ENCODE measurements at places on chromosomes 6 and 20. TPM values are rescaled to one million over a fixed set of nuclear protein-coding genes. Genes with fewer than 3 reads are reported as not detected.

GRCh38 chr6:45619211-45619760 is 241.6 kb upstream of the SUPT3H start:
- DNase-seq, result no peak

DNA sequence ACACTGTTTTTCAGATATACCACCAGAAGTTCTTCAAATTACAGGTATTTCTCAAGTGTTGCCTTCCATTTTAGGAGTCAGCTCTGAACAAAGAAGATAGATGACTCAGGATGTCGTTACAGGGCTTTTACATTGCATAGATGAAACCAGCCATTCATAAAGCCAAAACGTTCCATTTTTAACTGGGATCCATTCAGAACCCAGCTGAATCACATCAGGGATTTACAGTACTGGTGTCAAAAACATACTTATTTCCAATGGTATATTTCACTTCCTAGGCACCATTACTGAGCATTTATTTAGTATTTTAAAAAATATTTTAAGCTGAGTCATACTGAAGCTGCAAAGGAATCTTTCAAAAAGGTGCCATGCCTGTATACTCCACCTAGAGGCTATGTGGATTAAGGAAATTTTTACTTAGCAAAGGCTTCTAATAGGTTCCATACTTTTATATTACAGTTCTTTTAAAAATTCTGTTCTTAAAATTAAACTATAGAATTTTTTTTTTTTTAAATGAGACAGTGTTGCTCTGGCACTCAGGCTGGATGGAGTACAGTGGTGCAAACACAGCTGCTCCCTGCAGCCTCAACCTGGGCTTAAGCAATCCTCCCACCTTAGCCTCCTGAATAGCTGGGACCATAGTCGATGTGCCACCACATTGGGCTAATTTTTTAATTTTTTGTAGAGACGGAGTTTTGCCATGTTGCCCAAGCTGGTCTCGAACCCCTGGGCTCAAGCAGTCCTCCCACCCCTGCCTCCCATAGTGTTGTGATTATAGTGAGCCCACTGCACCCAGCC is 2.6 kb downstream of the ASF1A start:
- peak; percentile 67 for DNase-seq

- no peak for DNase-seq
These were observed 11.8 kb upstream of the SNRPC start for GRCh38 chr6:34745277-34746103.

SMLR1 gene
- total RNA-seq, result not detected

GRCh38 chr6:163095401-163095800 is 319.1 kb upstream of the QKI start:
- no peak for DNase-seq

ABRACL gene
- total RNA-seq, result 73.5 TPM

DNA sequence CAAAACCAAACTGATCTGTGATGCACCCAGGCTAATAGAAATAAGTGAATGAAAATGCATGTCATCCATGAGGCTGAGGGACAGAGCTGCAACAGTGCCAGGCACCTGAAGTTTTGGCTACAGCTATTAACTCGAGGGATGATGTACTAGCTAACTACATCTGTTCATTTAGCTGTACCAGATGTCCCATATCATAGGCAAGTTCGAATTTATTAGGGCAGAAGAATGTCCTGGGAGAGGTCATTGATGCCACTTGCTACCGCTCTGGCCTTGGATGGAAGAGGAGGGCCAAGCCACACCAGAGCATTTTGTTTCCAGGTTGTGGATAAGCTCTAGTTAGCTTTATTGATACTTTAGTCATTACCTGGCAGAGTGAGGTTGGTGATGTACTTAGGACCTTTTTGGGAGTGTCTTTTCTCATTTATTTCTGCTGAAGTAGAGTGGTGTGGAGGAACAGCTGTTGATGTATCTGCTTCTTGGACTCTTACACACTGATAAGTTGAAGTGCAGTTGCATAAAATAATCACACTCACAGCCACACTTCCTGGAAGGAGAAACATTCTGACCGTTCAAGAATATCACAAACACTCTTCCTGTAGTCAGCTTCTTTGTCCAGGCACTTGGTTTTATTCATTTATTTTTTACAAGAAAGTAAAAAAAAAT is 8.2 kb downstream of the ZFAND3 start:
- DNase-seq, result no peak

DNA sequence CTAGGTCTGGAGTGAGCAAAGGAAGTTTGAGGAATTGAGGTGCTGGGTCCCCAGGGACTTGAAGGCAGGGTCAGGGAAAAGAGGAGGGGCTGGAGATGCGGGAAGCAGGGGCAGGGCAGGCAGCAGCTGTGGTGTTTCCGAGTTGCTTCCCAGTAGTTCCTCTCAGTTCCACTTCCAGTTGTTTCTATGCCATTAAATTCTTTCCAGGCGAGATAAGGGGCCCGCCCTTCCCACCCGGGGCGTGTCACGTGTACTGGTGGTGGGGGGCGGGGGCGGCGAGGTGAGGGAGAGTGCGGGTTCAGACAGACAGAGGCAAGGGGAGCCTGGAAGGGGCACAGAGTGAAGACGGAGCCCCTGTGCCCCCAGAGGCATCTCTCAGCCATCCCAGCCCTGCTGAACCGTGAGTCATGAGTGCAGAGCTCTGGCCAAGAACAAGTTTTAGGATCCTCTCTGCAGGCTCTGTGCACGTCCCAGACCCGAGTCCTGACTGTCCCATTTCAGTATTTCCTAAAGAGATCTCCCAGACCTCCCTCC is 977 bp downstream of the TNXB start:
- DNase-seq, result no peak

DNA sequence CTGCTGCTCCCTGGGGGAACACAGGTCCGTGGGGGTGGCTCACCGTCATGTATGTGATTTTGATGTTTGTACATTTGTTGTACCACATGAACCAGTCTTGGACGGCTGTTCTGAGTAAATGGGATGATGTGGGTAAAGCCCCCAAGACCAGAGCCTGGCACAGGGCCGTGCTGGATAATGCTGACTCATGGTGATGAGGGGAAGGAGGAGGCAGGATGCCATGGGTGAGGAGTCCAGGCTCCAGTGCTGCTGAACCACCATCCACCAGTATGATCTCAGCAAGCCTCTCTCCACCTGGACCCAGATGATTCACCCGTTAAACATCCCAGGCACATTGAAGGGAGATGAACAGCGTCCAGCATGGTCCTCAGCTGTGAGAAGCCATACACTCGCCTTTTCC is 9.6 kb upstream of the APCDD1L start:
- DNase-seq, result no peak

- DNase-seq, result no peak
These were observed 55.8 kb upstream of the HIVEP2 start for GRCh38 chr6:143000811-143001210.

- DNase-seq, result no peak
These were observed 203.2 kb downstream of the RPS12 start for GRCh38 chr6:133017581-133017980.

DNA sequence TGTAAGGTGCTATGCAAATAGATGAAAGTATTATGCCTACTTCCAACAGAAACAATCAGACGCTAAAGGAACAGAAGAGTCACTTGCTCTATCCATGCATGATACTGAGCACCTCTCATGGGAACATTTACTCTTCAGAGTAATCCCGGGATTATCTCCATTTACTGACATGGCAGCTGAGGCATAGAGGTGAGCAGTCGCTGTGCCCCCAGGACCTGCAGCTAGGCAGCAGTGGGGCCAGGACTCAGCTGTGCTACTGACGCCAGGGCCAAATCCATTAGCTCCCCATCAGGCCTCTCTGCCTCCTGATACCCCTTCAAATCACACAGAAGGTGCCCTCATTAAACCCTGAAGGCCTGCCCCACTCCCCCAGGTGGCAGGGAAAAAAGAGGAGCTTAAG is 51.9 kb downstream of the TRAM2 start:
- DNase-seq, result no peak

DNA sequence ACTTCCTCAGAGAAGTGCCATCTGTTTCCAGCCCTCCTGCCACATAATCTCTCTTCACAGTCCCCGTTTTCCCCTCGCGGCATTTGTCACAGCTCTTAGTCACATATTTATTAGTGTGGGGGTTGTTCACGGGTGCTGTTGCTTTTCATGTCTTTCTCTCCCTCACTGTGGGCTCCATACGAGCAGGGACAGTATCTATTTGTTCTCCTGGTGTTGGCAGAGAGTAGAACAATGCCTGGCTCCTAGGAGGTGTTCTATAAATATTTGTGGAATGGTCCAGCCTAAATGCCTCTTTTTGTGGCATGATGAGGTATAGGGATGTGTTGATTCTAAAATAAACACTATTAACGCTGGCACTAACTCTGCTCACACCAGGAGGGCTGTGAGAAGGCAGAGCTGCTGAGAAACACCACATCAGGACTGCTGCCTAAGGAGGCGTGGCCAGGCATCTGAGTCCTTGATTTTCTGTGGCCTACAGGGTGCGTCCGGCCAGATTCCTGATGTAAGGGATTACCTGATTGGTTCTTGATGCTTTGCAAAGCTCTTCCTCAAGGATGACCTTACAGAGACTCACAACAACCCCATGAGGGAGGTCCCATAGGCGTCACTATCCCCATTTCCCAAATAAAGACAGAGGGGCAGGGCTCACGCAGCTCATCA is 219.8 kb upstream of the ARID1B start:
- no peak for DNase-seq

ATAT1 gene
- total RNA-seq, result 19.6 TPM

PTPRT gene
- total RNA-seq, result not detected

PPIL6 gene
- 1.3 TPM for total RNA-seq

DNA sequence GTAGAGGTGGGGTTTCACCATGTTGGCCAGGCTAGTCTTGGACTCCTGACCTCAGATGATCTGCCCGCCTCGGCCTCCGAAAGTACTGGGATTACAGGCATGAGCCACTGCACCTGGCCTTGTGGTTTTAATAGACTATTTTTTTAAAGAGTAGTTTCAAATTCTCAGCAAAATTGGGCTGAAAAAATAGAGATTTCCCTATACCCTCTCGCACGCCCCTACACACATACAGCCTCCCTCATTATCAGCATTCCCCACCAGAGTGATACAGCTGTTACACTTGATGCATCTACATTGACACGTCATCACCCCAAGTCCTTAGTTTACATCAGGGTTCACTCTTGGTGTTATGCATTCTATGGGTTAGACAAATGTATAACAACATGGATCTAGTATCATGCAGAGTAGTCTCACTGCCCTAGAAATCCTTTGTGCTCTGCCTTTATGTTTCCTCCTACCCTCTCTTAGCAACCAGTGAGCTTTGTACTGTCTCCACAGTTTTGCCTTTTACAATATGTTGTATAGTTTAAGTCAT is 103.6 kb downstream of the CDYL start:
- peak; percentile 67 for DNase-seq

DNA sequence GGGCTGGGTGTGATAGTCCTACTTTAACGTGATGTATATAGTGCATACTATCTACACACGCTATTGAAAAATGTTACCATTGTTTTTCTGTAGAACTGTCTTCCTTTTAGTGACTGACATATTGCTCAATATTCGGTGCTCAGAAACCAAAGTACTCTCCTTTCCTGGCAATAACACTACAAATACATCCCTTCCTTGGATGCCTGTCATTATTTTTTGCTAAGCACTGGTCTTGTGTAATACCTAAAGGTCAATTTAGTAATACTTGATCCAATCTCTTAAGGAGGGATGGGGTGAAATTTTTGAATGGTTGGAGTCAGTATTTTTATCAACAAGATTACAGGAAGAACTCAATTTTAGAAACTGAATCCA is 23.9 kb downstream of the CNR1 start:
- no peak for DNase-seq

DNA sequence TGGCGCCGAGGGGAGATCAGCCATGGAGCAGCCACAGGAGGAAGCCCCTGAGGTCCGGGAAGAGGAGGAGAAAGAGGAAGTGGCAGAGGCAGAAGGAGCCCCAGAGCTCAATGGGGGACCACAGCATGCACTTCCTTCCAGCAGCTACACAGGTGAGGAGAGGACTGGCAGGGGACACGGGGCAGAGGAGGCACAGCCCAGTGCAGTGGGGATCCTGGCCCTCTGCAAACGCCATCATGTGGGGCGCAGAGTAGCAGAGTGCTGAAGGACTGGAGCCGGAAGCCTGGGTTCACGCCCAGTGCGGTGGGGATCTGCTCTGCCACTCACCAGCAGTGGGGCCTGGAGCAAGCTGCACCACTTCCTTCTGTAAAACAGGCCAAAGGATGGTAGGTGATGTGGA is 41.1 kb upstream of the FANCE start:
- peak; percentile 28 for DNase-seq

BPIFB6 gene
- not detected for total RNA-seq

GRCh38 chr6:27297484-27297856 is 14.6 kb downstream of the POM121L2 start:
- DNase-seq, result no peak

GRCh38 chr6:34073540-34073939 is 72.3 kb downstream of the GRM4 start:
- DNase-seq, result no peak

- peak; percentile 10 for DNase-seq
These were observed 62.4 kb downstream of the JAG1 start for GRCh38 chr20:10611357-10611756.

DNA sequence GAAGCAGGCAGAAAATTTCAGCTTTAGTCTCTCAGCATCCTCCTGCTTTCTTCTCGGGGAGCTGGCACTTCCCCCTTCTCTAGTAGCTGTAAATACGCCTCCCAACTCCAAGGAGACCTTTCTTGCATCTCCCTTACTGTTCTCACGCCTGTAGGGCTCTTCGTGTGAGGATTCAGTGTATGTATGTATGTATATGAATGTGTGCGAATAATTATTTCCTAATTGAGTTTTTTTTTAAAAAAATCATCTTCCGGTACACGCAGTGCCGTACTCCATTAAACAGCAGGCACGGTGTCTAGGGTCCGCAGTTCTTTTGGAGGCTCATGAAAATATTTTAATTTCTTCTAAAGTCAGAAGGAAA is 85.4 kb downstream of the HFE start:
- peak; percentile 65 for DNase-seq

BPI gene
- not detected for total RNA-seq

GRCh38 chr6:3801960-3802359 is 47.2 kb upstream of the FAM50B start:
- DNase-seq, result no peak

DNA sequence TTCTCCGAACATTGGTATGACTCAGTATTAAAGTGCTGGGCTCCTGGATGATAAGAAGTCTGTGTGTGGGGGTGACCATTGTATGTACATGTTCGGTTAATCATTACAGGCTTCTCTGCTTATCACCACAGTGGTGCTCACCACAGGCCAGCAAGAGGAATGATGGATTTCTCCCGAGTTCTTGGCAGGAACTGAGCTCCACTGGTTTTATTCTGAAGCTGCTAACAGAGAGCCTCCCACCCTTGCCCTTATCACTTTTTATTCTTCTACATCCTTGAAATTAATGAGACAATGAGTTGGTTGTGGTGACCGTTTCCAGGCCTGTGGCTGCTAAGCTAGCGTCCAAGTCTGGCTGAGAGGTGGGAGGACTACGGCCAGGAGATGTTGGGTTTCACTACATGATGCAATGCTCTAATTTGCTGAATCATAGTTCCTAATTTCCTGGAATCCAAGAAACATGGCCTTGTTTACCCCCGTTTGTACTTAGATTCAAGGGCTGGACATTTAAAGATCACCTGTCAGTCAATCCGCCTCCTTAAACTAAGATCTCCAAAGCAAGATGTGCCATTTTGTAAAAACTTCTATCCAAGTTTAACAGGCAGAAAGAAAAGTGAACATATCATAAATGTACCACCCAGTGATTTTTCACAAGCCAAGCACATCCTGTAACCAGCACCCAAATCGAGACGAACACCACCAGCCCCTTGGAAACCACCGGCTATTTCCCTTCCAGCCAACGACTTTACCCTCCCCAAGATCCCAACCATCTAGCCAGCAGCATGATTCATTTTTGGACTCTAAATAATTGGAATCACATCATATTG is 172.5 kb downstream of the FOXA2 start:
- DNase-seq, result no peak
